ENCODE measurements at places on chromosomes 7 and 10. TPM values are rescaled to one million over a fixed set of nuclear protein-coding genes. Genes with fewer than 3 reads are reported as not detected.

Gene ABCF2
- total RNA-seq, result 9.7 TPM

Gene DDC
- not detected for total RNA-seq

Gene HABP2
- not detected for total RNA-seq

Gene MNX1
- not detected for total RNA-seq

Gene PIK3AP1
- total RNA-seq, result 49.0 TPM

Gene MYH16
- not detected for total RNA-seq

Gene MYPN
- not detected for total RNA-seq

Gene SYT15
- total RNA-seq, result 0.10 TPM

Gene CUZD1
- total RNA-seq, result 0.42 TPM

Gene MMS19
- total RNA-seq, result 30.2 TPM

Gene GOLGA7B
- total RNA-seq, result 1.7 TPM

Gene PVRIG
- 13.9 TPM for total RNA-seq

Gene TRIM50
- total RNA-seq, result not detected

Gene TLL2
- total RNA-seq, result not detected

Gene OR6B1
- under 0.01 TPM for total RNA-seq

Gene PKD2L1
- under 0.01 TPM for total RNA-seq

Gene FBH1
- 36.5 TPM for total RNA-seq

Gene SAMD9L
- total RNA-seq, result 13.2 TPM

Gene PDE6C
- not detected for total RNA-seq

Measured in mononuclear cell (primary cell).